ENCODE measurements at places on chromosomes 2 and 18.

DNA sequence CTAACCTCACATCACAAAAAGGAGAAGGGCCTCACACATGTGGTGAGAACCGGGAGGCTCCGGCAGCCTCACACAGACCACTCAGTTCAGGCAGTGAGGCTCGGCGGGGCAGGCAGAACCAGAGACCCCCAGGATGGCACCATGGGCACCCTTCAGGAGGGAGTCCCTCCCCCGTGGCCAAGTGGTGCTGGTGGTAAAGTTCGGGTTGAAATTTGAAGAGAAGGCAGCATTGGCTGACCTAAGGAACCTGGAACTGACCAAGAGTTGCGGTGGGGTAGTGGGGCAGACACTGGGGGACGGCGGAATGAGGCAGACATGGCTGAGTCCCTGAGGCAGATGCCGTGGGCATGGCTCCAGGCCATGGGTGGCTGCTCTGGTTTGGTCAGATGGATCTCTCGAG lies 239.3 kb upstream of the MYT1L start:
- no peak for DNase-seq

- no peak for DNase-seq
These were observed 87.1 kb upstream of the SLC66A3 start for GRCh38 chr2:11068079-11068741.

- DNase-seq = no peak
These were observed 661 bp upstream of the MGAT5 start for GRCh38 chr2:134253117-134253704.

DNA sequence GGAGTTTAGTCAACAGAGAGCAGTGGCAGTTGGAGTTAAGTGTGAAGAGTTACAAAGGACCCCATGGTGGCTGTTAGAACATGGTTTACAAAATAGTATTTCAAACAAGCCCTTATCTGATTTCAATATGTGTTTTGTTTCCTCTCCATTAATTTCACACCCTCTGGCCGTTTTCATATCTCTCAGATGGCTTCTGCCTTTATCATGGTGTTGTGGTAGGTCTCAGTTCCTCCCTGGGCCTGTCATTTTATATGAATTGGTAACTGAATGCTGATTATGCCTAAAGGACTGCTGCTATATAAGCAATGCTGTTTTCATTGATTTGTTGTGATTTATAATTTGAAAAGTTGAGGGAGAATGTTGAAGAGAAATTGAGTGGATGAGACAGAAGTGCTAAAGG lies 686.7 kb downstream of the NYAP2 start:
- DNase-seq = no peak

DNA sequence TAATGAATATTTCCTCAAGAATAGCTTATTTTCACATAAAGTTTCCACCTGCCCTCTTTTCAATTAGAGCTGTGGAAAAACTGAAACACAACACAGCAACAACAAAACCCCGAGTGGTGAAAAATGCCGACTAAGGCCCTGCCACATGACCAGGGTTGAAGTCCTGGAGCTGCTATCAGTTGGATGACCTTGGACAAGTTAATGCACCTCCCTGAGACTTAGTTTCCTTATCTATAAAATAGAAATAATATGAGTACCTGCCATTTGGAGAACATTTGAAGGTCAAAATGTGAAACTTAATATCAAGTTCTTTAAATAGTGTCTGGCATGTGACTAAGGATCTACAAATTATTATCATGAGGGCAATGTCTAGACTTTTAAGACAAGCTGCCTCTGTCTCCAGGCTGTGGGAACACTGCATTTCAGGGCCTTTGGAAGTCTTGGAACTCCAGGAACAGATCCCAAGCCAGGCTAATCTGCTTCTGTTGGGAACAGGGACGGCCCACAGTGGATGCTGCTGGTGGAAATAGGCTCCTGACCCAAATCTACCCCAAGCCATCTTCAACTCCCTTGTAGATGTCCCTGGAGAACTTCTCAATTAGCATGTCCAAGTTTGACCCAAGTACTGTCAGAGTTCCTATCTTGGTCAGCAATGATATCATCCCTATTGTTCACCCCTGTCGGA lies 42.0 kb upstream of the TRIB2 start:
- no peak for DNase-seq

DNA sequence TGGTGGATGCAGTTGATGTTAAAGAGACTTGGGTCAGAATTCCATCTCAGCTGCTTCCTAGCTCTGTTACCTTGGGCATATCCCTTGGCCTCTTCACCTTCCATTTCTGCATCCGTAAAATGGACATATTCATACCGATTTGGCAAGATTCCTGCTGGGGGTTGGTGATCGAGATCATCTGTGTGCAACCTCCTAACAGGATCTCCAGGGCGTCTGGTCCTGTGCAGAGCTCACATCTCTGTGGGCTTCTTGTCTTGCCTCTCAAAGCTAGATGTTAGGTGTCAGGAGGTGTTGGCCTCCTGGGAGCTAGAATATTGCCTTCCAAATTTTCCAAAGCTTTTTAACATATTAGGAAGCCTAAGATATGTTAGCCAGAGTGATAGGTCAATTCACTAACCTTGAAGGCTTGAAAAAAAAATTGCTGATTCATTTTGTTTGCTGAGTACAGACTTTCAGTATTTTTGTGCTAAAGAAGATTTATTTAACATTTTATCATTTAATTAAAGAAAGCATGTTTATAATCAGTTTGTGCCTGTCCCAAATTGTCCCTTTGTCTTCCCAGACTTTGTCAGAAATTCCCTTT lies 69.7 kb upstream of the ZNF516 start:
- DNase-seq = no peak

DNA sequence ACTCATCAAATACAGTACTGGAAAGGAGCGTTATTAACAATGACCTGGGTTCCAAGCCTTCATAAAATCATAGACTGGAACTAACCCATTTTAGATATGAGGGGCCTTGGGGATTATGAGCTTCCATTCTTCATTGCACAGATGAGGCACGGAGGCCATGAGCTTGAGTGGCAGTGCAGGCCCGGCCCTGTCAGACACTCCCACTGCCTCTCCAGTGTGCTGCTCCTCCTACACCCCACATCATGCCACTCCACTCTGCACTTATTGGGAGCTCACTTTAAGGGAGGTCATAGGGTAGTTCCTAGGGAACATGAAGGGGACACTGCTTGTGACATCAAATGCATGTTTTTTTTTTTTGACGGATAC lies 77.9 kb downstream of the TSN start:
- no peak for DNase-seq

DNA sequence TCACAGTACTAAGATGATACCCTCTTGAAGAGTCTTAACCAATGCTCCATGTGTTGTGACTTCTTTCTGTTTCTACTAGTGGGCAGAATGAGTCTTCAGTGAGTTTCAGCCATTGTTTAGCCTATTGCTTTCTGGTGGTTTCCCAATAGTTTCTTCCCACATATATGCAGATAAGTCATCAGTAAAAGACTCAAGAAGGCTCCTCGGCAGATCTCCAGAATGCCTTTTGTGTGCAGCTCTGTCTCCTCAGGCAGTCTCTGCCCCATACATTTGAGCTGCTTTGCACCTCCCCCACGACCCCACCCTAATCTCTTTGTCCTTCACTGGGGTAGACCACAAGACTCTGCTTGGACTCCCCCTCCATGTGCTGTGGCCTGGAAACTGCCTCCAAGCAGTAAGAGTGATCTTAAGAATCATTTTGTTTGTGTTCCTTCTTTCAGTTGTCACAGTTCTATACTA lies 71.6 kb upstream of the CHRNA1 start:
- DNase-seq = no peak

DNA sequence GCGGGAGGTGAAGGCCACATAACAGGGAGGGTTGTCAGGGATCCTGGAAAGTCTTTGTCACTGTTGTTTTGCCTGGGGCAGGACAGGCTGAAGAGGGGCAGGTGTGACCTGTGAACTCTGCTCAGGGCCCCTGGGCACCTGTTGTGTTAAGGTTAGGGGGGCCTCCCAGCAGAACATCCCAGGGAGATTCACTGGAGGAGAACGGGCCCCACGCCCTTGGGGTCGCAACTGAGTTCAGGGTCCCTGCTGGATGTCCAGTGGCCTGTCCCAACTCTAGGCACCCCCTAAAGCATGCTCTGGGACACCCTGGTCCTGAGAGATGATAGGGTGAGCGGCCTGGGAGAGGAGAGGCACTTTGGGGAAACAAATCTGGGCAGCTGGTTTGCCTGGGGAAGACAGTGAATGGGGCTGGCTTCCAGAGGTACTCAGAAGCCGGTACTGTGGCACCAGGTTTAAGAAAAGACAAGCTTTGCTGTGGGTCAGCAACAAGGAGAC lies 22.9 kb downstream of the GPR35 start:
- no peak for DNase-seq

GRCh38 chr2:178191004-178191508 lies 3.3 kb upstream of the OSBPL6 start:
- no peak for DNase-seq

DNA sequence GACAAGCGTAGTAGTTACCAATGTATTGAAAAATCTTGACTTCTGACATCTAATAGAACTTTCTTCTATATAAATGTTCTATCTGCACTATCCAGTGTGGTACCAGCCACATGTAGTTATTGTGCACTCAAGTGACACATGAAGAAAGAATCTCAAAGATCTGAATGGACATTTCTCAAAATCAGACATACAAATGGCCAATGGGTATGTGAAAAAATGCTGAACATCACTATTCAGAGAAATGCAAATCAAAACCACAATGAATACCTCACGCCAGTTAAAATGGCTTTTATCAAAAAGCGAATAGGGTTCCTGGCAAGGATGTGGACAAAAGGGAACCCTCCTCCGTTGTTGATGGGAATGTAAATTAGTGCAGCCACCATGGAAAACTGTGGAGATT lies 37.5 kb upstream of the SMCHD1 start:
- DNase-seq = peak; percentile 10

DNA sequence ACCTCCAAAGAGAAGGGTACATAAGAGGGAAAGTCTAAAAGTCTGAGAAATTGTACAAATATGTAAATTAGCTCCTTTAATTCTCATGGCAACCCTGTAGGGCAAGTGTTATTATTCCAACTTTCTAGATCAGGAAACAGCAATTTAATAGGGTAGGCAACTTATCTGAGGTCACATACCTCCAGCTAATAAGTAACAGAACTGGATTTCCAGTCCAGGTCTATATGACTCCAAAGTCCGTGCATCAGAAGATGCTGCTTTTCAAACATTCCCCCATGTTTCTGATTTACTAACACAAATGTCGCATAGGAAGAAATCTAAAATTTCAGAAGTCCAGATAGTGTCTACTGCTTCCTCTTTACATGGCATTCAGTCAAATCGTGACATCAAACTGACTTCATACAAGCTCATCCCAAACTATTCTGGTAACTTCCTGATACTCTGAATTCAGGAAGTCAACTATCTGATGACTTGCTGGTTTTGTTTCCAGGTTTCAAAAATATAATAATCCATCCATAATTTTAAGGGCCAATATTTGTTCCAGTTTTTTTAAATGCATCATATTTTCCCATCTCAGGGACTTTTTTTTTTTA lies 419.3 kb upstream of the ACVR2A start:
- no peak for DNase-seq

GRCh38 chr2:233822781-233823730 lies 31.3 kb downstream of the HJURP start:
- no peak for DNase-seq

DNA sequence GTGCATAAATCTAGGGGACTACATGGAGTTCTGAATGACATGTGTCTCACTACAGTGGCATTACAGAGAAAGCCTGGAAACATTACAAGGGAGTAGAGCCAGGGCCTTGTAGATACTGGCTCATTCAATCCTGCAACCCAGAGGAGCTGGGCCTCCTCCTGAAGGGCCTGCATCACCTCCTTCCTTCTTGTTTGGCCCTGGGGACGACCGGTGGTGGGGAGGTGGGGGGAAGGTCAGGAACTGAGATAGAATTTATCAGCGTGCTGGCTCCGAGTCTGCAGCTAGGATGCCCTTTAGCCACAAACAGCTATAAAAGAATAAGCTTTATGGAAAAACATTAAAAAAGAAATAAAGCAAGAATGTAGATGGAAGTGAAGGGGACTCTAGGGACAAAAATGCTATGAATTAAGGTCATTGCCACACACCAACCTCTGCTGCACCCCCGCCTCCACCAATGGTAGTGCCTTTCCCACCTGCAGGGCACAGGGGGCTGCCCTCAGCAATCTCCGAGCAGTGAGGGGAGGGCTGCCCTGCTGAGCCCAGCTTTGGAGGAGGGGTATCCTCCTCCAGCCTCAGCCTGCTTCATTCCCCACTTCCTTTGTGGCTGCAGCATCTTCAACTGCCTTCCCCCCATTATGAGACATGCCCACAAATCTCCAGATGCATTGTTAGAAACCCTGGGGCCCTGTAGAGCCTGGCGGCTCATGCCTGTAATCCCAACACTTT lies 149.0 kb downstream of the MSH2 start:
- DNase-seq = no peak

DNA sequence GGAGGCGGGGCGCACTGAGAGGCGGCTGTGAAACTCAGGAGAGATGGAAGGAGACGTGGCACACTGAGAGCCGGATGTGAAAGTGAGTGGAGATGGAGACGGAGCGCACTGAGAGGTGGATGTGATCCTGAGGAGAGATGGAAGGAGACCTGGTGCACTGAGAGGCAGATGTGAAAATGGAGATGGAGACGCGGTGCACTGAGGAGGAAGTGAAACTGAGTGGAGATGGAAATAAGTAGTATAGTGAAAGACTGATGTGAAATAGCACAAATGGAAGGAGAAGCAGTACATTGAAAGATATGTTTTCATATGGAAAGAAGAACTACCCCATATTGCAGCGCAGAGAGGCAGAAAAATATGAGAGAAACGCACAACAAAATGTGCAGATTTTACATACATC lies 281.6 kb upstream of the RGPD4 start:
- DNase-seq = no peak

- DNase-seq = no peak
These were observed 1621.3 kb downstream of the SUCLG1 start for GRCh38 chr2:82837588-82838304.

DNA sequence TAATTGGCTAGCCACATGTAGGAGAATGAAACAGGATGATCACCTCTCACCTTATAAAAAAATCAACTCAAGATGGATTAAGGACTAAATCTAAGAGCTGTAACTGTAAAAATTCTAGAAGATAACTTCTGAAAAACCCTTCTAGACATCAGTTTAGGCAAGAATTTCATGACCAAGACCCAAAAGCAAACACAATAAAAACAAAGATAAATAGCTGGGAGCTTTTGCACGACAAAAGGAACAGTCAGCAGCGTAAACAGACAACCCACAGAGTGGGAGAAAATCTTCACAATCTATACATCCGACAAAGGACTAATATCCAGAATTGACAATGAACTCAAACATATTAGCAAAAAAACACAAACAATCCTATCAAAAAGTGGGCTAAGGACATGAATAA lies 316.3 kb downstream of the METTL4 start:
- DNase-seq = no peak

GRCh38 chr2:197710424-197711042 lies 5.4 kb downstream of the MARS2 start:
- DNase-seq = no peak

GRCh38 chr18:2223849-2224248 lies 347.5 kb downstream of the METTL4 start:
- peak; percentile 86 for DNase-seq
